ENCODE measurements at places on chromosomes 6 and 20.
A peak's percentile ranks its signal among the peaks of the same experiment; 100 is the strongest.

GRCh38 chr20:11995805-11996567 lies 78.3 kb downstream of the BTBD3 start:
- no peak for DNase-seq

DNA sequence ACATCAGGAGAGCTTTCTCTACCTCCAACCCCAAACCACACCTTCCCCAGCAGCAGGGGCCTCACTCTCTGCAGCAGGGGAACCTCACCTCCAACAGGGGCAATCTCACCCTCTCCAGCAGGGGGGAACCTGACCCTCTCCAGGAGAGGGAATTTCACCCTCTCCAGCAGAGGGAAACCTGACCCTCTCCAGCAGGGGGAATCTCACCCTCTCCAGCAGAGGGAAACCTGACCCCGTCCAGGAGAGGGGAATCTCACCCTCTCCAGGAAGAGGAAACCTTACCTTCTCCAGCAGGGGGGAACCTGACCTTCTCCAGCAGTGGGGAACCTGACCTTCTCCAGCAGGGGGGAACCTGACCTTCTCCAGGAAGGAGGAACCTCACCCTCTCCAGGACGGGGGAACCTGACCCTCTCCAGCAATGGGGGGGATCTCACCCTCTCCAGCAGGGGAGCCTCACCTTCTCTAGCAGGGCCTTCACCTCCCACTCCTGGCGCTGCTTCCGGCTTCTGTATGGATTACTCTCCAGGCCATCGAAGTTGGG lies 3.1 kb downstream of the B3GALT4 start:
- DNase-seq: no peak

DNA sequence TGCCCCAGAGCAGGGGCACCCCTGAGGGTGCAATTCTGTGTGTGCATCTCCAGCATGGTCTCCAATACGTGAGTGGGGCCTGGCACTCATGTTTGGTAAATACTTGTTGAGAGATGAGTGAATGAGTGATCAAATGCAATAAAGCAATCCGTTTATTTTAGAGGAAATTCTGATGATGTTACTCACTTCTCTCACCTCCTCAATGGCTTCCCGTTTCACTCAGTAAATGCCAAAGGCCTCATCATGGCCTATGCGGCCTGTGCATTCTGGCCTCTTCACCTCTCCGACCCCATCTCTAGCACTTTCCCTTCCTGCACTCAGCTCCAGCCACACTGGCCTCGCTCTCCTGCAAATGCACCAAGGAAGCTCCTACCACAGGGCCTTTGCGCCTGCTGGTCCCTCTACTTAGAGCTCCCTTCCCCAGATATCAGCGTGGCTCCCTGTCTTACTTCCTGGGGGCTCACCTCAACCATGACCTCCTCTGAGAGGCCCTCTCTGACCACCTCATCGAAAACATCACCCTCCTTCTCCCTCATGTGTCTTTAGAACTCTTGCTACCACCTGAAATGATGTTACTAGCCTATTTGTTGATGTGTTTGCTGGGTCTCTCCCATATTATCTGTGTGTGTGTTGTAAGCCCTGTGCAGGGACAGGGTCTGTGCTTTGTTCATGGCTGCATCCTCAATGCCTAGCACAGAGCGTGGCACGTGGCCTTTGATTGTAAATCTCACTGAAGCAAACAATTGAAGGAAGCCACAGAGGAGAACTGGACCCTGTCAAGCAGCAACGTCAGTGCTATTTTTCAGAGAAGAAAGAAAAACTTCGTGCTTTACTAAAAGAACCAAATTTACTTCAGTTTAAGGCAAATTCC lies 42.6 kb downstream of the RAB44 start:
- DNase-seq: no peak

GRCh38 chr6:10520468-10520867 lies 683 bp upstream of the GCNT2 start:
- no peak for DNase-seq

DNA sequence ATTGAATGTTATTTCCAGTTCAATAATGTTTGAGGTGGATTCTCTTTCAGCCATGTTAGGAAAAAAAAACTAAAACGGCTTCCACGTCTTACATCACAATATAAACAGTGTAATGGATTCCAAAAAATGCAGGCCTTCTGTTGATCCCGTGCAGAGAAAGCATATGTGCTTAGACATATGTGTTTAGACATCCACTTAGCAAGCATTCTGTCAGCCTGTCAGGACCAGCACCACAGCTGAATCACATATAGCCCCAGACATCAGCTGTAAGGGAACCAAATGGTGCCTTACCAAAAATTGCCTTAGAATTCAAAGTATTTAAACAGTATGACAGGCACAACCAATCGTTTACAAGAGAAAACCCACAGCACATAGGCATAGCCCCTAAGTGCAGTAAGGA lies 304.9 kb downstream of the EYA4 start:
- no peak for DNase-seq

DNA sequence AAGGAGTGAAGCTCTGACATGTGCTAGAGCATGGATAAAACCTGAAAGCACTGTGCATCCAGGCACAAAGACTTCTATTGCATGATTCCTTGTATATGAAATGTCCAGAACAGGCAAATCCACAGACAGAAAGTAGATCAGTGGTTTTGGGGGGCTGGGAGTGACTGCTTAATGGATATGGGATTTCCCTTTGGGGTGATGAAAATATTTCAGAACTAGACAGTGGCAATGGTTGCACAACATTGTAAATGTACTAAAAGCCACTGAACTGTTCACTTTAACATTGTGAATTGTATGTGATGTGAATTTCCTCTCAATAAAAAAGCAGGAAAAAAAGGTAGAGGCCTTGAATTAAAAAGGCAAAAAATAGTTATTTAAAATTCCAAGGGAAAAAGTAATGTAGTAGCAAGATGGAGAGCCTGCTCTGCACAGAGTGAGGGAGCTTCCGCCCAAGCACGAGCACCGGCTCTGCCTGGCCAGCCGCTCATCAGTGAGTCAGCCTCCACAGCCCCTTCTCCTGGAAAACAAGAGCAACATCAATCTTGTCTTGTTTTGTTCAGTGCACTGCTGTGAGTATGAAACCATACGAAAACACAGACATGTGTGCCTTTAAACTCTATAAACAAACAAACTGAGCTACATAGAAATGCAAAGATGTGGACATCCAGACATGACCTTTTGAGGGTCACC lies 74.6 kb upstream of the THBS2 start:
- DNase-seq: no peak

DNA sequence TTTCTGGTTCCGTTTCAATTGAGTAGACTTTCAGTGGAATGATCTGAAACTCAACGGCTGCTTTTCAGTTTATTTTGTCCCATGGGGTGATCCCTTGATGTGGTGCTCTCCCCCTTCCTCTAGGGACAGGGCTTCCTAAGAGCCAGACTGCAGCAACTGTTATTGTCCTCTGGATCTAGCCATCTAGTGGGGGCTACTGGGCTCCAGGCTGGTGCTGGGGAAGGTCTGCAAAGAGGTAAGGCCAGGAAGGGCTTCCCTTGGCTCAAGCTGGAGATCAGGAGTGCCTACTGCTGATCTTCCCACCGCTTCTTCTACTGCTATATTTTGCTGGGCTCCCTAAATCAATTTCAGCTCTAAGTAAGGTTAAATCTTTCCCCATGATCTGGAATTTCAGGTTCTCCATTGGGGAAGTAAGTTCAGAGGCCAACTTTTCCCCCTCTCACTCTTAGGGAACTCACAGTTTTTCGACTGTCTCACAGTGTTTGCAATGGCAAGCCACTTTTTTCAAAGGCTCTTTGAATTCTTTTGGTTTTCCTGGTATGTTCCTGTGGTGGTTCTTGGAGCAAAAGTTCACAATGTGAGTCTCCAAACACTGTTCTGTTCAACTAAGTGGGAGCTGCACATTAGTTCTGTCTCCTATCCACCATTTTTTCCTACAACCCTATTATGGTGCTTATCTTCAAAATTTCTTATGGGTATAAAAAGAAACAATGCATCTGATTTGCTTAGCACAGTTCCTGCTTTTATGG lies 286.2 kb upstream of the EXOC2 start:
- no peak for DNase-seq

DNA sequence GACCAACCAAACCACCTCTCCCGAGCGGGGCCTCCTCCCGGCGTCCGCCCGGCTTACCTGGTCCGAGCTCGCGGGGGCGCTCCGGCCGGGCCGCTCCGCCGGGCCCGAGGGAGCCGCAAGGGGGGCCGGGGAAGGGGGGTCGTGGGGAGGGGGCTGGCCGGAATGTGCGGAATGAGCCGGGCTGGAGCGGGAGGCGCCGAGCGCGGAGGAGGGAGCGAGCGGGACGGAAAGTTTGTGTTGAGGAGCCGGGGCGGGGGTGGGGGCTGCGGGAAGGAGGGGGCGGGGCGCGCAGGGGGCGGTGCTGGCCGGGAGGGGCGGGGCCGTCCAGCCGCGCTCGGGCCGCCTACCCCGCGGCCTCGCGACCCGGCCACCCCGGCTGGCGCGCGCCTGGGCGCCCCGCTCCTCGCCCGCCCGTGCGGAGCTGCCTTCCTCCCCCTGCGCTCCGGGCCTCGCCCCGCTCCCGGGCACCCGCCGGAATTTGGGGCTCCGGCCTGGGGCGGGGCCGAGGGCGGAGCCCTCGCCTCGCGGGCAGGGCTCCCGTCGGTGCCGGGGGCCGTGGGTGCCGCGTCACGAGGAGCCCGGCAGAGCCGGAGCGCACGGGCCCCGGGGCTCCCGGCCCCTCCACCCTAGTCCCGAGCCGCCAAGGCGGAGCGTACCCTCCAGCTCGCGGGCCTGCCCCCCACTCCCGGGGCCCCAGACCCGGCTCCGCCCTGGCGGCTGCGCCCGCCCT lies at the start of gene TEAD3:
Gene TEAD3, minus strand, starts transcription at position 239 of the 730 bp plus-strand sequence.
- DNase-seq: peak; percentile 37

GRCh38 chr6:137224799-137225198 lies 5.6 kb upstream of the IFNGR1 start:
- DNase-seq: no peak

DNA sequence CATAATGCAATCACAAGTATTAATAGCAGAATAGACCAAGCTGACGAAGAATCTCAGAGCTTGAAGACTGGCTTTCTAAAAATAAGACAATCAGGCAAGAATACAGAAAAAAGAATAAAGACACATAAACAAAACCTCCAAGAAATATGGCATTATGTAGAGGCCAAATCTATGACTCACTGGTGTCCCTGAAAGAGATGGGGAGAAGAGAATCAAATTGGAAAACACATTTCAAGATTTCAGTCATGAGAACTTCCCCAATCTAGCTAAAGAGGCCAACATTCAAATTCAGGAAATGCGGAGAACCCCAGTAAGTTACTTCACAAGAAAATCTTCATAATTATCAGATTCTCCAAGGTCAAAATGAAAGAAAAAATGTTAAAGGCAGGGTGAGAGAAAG lies 69.0 kb upstream of the PDE7B start:
- DNase-seq: no peak

- DNase-seq: no peak
Observed at GRCh38 chr6:11972270-11972669, 39.8 kb upstream of the HIVEP1 start.

GRCh38 chr6:109252261-109253041 lies 129.8 kb downstream of the CD164 start:
- no peak for DNase-seq

DNA sequence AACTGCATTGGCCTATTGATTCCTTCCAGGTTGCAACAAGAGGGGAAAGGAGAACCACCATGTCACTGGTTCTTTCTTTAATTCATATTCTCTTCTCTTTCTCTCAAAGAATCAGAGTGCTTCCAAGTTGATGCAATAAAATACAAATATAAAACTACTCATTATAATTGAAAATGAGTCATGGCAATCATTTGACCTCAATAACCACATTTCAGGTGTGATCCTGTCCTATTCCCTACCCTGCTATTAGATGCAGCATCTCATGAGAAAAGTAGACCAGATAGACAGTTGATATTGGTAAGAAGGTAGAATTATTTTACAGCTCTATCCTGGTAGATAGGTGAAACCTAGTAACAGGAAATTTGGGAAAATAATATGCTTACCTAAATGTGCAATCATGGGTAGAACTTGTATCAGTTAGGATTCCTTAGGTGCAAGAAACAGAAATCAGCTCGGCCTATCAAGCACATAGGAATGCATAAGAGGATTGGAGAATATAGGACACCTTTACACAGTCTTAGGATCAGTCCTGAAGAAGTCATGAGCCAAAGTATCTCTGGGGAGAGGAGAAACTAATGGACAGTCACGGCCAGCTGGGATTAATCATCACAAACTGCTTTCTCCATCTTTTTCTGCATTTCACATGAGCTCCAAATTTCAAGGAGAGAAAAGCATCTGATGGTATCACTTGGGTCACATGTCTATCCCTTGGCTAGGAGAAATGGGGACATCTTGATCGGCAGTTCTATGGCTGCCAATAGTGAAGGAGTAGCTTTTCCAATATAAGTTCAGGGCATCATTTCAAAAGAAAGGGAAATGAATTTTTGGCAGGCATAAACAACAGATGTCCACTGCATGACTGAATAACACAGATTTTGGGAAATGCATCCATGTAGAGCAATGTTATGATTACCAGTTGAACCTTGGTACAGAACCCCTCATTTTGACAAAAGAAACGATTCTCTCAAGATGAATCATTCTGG lies 19.3 kb upstream of the RNF146 start:
- no peak for DNase-seq

- DNase-seq: no peak
Observed at GRCh38 chr6:8387942-8388437, 47.4 kb downstream of the SLC35B3 start.

DNA sequence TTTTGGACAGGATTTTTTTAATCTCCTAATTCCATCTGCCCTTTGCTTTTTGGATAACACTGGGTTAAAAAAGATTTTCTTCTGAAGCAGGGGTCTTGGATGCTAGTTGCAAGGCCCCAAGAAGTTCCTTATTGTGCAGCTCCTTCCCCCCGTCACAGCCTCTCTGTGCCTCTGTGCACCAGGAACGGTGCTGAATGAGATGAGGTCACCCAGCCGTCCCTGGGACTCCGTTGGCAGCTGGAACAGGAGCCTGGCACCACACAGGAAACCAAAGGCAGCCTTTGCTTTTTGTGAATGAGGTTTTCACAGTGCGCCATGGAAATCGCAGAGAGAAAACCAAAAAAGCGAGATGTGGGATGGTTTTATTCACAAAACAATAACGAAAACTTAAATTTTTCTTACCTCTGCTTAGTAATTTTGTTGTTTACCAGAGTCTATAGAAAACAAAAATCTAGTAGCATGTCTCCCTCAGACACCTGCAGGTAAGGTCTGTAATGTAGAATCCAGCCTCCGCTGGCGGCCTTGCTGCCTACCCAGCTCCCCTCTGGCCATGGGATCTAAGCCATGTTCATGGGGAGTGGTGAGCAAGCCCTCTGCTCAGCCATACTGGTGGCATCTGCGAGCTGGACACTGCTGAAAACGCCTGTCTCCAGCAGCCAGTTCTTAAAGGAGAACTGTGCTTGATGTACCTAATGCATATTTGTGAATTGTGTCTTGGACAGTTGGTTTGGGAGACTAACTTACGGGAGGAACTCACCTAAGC lies 40.4 kb upstream of the SYNJ2 start:
- no peak for DNase-seq
